ENCODE measurements at places on chromosomes 2 and 18.

DNA sequence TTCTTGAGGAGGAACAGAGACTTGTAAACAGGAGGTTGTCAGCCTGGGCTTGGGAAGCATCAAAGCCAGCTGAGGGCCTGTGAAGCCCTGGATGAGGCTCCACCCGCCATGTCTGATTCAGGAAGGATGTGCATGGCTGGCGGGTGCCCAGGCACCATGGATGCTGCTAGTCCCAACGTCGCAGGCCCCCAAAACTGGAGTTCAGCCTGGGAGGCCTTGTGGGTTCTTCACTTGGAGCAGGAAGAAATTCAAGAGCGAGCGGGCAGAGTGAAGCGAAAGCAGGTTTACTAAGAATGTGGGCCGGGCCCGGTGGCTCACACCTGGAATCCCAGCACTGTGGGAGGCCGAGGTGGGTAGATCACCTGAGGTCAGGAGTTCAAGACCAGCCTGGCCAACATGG lies 12.1 kb upstream of the PXDN start:
- no peak for DNase-seq

DNA sequence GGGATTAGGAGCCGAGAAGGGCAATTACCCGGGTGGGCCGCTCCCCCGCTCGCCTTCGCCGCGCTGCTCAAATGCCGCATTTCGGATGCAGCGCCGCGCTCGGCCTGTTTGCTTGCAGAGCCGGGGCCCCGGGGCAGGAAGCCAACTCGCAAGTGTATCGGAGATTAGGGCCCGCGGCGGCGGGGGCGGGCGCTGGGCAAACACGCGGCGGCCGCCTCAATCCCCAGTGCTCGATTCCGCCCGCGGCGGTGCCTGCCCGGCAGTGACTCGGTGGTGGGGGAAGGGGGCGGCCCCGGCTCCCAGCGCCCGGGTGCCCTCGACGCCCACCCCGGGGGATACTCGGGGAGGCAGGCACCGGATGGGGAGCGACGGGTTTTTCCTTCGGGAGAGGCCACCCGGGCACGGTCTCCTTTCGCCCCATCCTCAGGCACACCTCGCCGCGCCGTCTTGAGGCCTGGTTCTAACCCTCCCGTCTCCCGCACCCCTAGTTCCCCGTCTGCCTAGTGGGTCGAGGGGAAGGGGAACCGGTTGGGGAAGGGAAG lies 26.6 kb upstream of the NOTO start:
- peak; percentile 83 for DNase-seq

GRCh38 chr2:96856776-96857666 lies 795 bp downstream of the ANKRD39 start:
- no peak for DNase-seq

DNA sequence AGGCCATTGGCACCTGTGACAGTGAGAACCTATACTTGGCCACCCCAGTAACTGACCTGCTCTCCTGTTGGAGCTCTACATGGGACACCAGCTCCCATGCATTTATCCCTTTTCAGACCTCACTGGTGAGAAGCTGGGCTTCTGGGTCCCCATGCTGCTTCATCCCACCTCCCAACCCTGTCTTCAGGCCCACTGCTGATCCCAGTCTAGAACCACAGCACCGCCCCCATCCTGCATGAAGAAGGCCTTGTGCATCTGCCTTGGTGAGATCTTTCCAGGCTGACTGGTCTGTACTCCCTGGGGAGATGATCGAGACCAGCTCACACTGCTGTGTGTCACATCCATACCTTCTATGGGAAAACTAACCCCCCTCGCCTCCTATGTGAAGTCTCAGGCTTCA lies 22.7 kb downstream of the TTC32 start:
- DNase-seq, result no peak

- DNase-seq, result no peak
Measured at GRCh38 chr2:203689426-203690116, 16.9 kb upstream of the CD28 start.

DNA sequence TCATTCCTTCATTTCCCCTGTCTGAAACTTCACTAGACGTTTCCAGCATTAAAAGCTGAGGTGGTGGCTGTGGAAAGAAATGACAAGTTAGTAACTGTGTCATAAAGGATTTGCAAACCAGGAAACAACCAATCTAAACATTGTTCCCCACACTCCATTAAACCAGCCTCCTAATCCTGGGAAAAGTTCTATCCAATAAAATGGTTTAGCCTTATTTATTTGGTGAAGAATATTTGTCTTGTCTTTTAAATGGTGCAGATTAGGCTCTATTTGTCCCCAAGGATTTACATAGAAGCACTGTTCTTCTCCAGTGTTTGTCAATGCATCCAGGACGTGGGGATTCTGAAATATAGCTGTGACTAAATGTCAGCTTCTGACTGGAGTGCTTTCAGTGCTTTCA lies 10.5 kb upstream of the DPP4 start:
- no peak for DNase-seq

GRCh38 chr18:35458677-35459441 lies 38.9 kb downstream of the INO80C start:
- peak; percentile 60 for DNase-seq

Data from GM03348 (cell line).